ENCODE measurements at places on chromosomes 5 and 9.

- DNase-seq = no peak
Measured at GRCh38 chr5:74342948-74343682, 297.4 kb downstream of the ENC1 start.

DNA sequence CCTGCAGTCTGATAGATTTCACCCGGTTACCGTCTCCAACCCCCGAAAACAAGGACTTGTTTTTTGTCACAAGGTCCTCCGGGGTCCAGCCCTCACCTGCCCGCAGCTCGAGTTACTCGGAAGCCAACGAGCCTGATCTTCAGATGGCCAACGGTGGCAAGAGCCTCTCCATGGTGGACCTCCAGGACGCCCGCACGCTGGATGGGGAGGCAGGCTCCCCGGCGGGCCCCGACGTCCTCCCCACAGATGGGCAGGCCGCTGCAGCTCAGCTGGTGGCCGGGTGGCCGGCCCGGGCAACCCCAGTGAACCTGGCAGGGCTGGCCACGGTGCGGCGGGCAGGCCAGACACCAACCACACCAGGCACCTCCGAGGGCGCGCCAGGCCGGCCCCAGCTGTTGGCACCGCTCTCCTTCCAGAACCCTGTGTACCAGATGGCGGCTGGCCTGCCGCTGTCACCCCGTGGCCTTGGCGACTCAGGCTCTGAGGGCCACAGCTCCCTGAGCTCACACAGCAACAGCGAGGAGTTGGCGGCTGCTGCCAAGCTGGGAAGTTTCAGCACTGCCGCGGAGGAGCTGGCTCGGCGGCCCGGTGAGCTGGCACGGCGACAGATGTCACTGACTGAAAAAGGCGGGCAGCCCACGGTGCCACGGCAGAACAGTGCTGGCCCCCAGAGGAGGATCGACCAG is 121.3 kb downstream of the DAB2IP start:
- DNase-seq = no peak

GRCh38 chr5:62284946-62285891 is 20.8 kb upstream of the KIF2A start:
- DNase-seq = no peak

DNA sequence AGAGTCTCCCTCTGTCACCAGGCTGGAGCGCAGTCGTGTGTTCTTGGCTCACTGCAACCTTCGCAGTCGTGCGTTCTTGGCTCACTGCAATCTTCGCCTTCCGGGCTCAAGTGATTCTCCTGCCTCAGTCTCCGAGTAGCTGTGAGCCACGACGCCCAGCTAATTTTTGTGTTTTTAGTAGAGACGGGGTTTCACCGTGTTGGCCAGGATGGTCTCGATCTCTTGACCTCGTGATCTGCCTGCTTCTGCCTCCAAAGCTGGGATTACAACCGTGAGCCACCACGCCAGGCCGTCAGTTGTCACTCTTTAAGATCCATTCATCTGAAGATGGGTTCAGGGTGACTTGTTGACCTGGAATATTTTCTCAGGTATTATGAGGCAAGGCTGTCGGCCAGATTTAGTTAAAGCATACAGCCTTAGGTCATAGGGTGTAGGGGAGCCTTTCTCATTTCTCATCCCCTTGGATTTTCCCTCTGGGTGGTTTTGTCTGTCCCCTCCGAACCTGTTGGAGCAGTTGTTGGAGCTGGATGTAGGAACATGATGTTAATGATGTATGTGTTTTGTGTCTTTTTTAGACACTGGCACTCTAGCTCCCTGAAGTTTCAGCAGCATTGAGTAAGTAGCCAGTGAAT is 1.6 kb downstream of the SLC22A5 start:
- no peak for DNase-seq
